ENCODE measurements at places on chromosomes 2 and 18.

DNA sequence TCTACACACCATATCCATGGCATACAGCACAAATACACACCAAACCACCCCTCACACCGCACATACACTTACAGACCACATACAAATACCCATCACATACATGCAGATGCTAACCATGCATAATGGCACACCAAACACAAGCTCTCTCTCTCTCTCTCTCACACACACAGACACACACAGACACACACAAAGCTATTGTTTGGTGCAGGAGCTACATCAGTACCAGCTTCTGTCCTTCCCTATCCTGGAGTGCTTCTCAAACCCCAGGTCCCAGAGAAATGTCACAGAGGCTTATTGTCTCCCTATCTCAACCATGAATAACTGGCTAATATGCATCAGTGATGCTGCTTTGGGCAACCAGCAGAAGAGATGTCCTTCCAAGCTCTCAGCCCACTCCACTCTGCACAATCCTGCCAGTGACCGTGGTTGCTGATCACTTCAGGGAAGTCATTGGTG is 36.5 kb upstream of the ST3GAL5 start:
- DNase-seq: no peak

DNA sequence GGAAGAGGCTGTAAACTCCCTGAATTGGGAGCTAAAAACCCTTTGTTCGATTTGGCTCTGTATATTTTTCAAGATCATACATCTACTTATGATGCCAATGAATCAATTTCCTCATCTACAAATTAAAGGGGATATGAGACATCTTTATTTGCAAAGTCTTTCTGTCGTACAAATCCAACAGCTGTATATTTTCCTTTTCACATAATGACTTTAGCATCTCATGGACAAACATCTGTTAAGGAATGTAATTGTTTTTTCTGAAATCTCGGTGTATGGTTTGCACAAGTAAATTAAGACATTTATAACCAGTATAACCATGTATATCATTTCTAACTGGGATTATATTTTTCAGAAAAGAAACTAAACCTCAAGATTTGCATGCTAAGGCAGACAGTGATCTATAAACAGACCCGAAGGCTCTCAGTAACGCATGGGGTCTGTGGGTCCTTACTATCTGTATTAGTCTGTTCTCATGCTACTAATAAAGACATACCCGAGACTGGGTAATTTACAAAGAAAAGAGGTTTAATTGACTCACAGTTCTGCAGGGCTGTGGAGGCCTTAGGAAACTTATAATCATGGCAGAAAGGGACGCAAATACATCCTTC is 130.8 kb downstream of the SLC8A1 start:
- no peak for DNase-seq

- no peak for DNase-seq
Observed at GRCh38 chr2:222296911-222297599, 1.7 kb downstream of the PAX3 start.

GRCh38 chr2:190634381-190634780 is 14.5 kb upstream of the NAB1 start:
- no peak for DNase-seq

- peak; percentile 18 for DNase-seq
Observed at GRCh38 chr2:168002021-168002553, 245.3 kb downstream of the STK39 start.

- no peak for DNase-seq
Observed at GRCh38 chr2:208643145-208643544, 236.6 kb downstream of the PTH2R start.

- DNase-seq: no peak
Observed at GRCh38 chr2:122261911-122262310, 506.5 kb downstream of the TSN start.

DNA sequence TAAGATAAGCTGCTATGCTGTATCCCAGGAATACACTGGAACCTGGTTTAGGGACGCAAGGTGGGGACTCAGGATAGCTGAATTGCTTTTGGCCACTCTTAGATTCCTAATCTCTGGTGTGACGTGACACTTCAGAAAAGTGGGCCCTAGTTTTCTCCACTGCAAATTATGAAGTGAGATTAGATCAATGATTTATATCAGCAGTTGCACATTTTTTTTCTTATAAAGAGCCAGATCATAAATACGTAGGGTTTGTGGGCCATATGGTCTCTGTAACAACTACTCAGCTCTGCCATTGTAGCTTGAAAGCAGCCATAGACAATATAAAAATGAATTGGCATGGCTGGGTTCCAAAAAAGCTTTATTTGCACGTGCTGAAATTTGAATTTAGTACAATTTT is 85.4 kb upstream of the CPO start:
- DNase-seq: no peak

DNA sequence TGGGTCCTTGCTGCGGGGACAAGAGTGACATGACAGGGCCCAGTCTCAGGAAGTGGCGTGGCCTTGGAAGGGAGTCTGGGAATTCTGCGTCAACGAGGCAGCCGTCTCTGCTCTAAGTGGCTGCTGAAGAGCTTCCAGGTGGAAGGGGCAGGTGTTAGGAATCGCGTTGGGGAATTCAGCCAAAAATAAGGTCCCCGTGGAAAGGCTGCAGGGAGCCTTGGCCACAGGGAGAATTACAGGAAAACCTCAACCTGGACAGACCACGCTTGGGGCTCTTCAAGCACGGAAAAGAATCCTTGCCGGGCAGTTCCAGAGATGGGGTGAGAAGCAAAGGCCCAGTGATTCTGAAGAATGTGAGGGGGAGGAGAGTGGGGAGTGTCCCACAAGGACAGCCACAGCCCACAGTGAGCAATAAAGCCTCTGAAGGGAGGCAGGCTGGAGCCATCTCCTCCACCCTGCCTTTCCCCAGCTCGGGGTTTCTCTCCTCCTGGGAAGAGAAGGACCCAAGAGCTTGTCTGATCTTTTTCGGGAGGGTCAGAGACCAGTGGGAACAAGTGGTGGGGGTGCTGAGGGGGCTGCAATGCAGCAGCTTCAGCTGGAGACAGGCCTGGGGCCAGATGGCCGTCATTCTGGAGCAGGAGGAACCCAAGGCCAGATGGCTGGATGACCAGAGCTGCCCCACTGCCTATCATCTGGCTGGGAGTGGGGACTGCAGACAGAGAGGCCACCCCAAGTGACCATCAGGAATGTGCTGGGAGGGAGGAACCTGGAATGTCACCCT is 106.4 kb upstream of the SMAD2 start:
- no peak for DNase-seq

DNA sequence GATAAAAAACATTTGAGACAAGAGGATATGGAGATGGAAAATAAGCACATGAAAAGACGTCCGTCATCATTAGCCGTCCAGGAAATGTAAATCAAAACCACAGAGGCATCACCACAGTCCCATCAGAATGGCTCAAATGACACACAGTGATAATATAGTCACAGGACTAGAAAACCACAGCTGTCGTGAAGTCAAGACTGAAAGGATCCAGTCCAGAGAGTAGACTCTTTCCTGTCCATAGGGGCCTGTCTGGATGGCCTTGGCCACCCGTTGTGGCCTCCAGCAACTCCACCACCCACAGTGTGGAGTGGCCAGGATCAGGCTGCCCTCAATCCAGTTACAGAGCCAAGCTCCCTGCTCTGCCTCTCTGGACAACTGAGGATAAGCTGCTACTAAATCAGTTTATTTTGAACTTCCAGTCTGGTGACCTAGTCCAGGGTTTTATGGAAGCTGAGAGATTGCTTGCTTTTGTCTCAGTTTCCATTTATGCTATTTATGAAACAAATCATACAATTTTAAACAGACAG is 60.4 kb downstream of the RHOB start:
- no peak for DNase-seq

- no peak for DNase-seq
Observed at GRCh38 chr2:168424112-168424951, 31.7 kb upstream of the CERS6 start.
